Stimulated activated CD4-positive, alpha-beta T cell treated with anti-CD3 and anti-CD28 coated beads, Interleukin-1b, Interleukin-23, amount 100 ng/mL, for 1 hour (primary cell): ENCODE measurements at places on chromosomes 2 and 18.
A peak's percentile ranks its signal among the peaks of the same experiment; 100 is the strongest.

DNA sequence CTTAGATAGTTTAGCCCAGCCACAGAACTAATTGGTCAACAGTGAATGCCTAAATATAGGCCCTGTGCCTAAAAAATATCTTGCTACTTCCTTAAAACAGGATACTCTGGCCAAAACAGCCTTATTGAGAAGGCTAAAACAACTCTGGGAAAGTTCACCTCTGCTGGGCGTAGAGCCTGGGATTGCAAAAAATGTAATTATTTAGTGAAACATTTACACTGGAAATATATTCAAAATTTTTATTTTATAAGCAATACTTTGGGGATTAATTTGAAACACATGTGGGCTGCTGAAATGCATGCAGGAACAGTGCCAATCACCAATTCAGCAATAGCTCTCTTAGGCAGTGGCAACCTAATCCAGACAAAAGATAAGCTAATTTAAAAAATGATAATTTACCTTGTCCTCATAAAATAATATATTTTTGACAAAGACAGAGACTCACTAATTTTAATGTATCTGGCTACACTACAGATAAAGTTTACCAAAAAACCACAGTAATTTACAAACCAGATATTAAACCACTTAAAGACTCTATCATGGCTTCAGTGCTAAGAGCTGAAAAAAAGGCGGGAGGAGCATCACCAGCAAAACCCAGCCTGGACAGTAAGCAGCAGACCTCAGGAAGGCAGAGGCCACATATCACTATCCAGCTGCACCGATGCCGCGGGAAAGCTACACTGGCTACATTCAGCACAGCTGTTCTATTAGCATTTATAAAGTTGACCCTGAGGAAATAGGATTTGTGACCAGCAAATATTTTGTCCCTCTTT lies 18.5 kb downstream of the TRAK2 start:
- DNase-seq, result no peak

DNA sequence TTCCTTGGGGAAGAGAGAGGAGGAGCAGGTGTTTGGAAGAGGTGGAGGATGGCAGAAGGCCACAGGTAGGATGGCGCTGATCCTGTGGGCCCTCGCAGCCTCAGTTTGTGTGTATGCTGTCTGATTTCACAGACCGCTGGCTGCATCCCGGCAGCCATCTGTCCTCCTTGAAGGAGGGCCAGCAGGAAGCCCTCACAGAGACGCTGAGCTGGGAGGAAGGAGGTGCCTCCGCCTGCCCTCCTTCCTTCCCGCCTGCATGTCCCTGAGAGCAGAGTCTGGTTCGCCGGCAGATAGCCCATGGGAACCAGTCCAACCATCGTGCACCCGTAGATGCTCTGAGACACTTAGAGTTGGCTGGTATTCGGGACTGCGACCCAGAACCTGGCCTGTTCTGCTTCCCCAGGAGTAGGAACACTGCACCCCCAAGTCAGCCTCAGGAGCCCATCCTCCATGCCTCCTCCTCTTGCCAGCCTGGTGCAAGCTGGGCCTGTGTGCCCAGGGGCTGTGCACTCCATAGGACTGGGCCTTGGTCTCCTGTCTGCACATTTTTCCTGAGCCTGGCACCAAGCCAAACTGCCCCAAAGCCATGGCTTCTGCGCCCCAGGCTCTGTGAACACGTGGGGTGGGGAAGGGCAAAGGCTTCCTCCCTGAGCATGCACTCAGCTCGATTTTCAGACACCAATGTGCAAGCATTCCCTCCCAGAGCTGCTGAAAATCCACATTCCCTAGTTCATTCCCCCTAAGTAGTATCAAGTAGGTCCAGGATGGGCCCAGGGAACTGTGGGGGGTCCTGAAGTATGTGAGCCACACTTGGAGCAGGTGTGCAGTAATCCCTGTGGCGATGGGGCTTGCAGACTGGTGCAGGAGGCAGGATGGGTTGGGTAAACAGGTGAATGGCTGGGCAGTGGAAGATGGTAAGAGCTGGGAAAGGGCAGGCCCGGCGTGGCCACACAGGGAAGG lies 115.6 kb downstream of the SEPTIN10 start:
- DNase-seq, result no peak

DNA sequence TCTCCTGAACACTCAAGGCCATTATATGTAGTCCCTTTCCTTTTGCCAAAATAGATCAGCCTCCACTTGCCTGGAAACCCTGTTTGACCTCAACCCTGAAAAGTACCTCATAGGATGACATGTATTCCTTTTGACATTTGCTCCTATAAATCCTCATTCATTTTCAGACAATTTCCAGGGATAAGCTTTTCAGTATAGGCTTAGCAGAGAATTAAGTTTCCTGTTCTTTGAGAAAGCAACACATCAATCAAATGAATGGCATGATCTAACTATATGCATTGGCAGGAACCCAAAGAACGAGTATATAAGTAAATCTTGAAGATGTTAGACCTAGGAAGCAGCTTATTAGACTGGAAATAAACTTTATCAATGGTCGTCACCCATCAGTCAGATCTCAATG lies 483.0 kb downstream of the CCDC85A start:
- no peak for DNase-seq

- no peak for DNase-seq
Measured at GRCh38 chr2:126359494-126359893, 296.5 kb upstream of the GYPC start.

GRCh38 chr2:161096336-161096735 lies 63.9 kb upstream of the TANK start:
- no peak for DNase-seq

DNA sequence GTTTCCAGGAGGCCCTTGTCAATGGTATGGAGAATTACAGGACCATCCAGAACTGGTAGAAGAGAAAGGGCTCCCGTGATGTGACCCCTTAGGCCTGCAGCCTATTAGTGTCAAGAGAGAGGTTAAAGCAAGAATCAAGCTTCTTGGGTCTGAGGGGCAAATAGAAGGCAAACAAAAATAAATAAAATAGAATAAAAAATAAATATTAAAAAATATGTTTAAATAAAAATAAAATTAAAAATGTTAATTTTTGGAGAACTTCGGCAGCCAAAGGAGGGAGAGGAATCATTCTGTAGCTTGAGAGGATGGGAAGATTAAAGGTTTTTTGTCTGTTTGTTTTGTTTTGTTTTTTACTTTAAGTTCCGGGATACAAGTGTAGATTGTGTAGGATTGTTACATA lies 15.2 kb upstream of the TMEM178A start:
- no peak for DNase-seq

GRCh38 chr2:231370749-231371429 lies 24.6 kb upstream of the B3GNT7 start:
- DNase-seq, result no peak

DNA sequence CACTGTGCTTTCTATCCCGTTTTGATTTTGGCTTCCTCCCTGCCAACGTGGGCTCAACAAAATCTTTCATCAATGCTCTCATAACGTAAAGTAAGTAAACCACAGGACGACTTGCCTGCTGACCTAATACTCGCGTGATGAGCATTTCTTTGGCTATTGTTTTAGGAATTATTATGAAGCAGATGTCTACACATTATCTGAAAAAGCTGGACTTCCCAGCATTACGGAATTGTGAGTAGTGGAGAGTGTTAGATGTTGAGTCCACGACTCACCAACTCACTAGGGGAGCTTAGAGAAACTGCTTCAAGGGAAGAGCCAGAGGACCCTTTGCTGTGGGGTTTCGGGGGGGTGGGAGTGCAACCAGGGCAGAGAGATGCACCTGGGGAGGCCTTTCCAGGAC lies 21.9 kb downstream of the HJURP start:
- DNase-seq, result no peak

DNA sequence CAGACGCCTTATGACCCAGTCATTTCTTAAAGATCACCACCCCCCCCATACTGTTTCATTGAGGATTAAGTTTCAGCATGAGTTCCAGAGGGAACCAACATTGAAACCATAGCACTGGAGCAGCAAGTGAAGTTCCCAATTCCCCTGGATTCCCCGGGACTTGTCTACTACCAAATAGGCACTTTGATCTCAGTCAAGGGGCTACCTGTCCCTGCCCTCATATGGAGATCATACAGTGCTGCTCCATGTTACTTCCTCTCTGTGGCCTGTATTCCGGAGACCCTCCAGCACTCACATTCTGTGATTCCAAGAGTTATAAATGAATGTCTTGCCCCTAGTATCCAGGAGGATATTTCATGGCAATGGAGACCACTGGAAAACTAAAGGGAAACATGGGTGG lies 42.5 kb downstream of the RNF144A start:
- DNase-seq, result no peak

GRCh38 chr18:29962579-29962978 lies 1080.0 kb downstream of the DSC3 start:
- DNase-seq, result no peak

DNA sequence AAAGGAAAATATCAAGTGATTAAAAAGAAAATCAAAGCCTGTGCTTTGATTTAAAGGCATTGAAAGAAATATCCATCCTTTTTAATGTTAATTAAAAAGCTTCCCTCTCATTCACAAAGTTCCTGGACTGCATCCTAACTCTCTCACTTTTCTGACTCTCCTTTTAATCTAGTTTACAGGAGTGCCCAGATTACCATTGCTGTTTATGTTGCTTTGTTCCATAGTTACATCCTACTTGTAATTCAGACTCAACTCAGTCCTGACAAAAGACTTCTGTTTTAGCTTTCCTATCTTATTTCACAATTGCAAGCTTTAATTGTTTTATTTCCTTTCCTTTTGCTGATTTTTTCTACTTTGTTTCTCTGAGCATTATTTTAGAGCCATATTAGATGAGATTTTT lies 160.7 kb upstream of the DTNA start:
- no peak for DNase-seq

DNA sequence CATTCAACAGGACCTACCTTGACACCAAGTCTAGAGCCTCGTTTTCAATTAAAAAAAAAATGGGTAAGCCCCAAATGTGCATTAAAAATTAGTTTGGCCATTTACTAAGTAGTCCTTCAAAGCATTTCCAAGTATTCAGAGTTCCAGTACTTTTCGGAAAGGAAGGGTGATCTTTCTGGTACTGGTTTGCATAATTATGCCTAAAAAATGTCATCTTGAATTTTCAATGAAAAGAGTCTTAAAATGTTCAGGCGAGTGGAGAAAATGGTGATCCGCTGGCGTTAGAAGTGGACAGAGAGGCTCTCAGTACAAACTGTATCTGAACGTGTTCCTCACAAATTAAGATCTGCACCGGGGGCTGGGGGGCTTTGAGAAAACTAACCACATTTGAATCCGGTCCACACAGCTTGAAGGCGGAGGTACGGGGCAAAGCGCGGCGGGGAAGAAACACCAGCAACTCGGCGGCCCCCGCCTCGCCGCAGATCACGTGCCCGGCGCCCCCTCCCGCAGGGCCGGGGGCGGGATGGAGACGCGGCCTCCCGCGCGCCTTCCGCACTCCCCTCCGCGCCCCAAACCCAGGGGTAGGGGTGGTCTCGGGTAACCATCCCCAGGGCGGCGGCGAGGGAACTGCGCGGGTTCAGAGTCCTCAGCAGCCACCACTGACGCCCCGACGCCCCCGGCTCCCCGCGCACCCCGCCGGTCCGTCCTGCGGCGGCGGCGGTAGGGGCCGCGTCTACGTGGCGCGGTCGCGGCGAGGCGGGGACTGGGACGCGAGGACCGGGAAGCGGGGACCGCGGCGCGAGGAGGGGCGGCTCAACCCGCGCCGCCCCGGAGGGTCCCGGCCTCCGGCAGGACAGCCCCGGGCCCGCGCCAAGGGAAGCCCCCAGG lies 564 bp downstream of the LPIN2 start:
- peak; percentile 18 for DNase-seq

GRCh38 chr18:26764586-26764985 lies 100.9 kb downstream of the AQP4 start:
- DNase-seq, result no peak

- no peak for DNase-seq
Measured at GRCh38 chr2:34234823-34235222, 635.7 kb upstream of the FAM98A start.

DNA sequence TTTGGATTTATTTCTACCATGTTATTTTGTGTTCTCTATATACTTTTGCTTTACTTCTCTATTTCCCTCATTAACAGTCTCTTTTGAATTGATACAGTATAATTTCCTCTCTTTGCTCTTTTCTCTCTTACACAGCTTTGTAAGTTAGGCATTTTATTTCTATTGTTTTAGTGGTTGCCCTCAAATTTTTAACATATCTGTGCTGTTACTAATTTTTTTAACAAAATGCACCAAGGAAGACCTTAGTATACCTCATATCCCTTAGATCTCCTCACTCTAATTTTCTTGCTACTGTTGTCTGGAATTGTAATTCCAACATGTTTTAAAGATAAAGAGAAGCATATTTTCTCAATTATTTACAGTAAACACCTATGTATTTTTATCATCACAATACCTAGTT lies 416.8 kb upstream of the SLC14A2 start:
- DNase-seq, result no peak

GRCh38 chr2:85106489-85107180 lies 26.6 kb upstream of the TCF7L1 start:
- DNase-seq, result no peak

GRCh38 chr2:234494361-234495250 lies 2.3 kb downstream of the ARL4C start:
- DNase-seq, result no peak

DNA sequence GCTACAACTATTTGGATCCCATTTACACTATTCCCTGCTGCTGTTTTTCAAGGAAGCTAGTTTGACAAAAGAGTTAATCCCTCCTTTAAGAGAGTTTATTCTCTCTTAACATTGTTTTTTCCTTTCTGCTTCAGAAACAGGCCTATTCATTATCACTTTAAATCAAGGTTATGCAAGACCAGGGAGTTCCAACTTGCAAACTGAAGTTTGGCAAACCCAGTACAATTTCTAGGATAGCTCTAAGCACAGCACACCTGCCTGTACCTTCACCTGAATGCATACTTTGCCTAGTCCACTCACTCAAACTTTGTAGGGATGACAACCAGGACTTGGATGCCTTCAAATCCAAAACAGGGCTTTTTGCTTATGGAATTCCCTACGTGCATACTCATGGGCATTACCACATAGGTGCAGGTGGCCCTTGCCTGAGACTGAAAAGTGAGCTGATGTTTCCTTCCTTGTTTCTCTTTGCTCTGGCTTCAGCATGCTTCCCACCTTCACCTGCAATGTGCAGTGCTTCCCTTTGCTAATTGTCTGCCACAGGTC lies 193.8 kb upstream of the MMADHC start:
- DNase-seq, result no peak

GRCh38 chr2:215120401-215120800 lies 18.0 kb downstream of the ABCA12 start:
- no peak for DNase-seq

DNA sequence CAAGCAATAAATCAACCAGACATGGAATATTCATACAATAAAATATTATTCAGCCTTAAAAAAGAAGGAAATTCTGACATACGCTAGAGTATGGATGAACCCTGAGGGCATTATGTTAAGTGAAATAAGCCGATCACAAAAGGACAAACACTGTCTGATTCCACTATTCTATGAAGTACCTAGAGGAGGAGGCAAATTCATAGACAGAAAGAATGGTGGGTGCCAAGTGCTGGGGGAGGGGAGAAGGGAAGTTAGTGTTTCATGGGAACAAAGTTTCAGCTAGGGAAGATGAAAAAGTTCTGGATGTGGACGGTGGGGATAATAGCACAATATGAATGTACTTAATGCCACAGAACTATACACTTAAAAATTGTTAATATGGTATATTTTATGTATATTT lies 19.8 kb downstream of the SMAD7 start:
- DNase-seq, result no peak
